ENCODE measurements at places on chromosomes 2 and 18.

DNA sequence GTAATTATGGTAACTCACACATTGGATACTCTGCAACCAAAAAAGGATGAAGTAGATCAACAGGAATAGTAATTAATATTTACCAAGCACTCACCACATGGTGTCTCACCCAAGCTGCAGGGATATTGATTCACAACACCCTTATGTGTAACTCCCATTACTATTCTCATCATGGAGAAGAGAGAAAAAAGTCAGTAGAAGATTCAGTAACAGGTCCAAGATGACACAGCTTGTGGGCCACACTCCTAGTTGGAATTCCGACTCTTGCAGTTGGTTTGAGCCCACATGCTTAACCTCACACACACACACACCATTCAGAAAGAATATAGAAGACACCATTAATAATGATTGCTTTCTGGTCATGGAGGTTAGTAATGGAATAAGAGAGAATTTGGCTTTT, 1.7 kb upstream of the MLPH start:
- DNase-seq, result no peak

- DNase-seq, result no peak
Measured at GRCh38 chr2:221780281-221780688, 208.2 kb upstream of the EPHA4 start.

DNA sequence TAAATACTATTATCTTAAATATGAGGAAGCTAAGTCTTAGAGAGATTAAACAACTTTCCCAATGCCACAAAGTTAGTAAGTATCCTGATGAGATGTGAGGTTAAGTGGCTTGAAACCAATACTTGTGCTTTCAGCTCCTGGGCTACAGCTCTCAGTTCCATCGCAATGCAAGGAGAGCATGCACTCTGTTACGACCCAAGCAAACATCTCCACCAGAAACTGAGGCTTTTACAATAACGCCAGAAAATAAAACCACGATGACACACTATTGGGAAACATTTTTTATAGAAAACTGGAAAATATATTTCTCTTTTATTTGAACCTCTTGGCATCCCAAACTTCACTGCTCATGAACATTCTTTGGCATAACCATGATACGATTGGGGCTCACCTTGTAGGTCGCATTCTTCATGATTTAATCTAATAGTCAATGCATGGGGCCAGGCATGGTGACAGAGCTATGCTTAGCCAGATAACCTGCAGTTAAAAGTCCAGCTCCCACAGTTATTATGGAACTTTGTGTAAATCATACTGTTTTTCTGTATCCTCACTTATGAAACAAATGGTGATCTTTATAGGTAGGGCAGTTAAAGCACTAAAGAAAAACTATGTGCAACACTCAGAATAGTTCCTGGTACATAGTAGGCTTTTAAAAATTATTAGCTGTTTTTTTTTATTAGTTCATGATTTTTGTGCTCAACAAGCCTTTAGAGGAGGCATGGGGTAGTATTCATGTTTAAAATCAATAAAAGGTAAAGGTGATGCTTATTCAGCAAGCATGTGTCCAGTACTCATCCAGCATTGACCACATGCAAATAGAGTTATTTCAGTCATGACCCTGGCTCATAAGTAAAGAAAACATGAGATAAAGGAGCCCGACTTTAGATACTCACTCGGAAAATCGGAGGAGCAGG, 238.3 kb upstream of the TRIB2 start:
- no peak for DNase-seq

DNA sequence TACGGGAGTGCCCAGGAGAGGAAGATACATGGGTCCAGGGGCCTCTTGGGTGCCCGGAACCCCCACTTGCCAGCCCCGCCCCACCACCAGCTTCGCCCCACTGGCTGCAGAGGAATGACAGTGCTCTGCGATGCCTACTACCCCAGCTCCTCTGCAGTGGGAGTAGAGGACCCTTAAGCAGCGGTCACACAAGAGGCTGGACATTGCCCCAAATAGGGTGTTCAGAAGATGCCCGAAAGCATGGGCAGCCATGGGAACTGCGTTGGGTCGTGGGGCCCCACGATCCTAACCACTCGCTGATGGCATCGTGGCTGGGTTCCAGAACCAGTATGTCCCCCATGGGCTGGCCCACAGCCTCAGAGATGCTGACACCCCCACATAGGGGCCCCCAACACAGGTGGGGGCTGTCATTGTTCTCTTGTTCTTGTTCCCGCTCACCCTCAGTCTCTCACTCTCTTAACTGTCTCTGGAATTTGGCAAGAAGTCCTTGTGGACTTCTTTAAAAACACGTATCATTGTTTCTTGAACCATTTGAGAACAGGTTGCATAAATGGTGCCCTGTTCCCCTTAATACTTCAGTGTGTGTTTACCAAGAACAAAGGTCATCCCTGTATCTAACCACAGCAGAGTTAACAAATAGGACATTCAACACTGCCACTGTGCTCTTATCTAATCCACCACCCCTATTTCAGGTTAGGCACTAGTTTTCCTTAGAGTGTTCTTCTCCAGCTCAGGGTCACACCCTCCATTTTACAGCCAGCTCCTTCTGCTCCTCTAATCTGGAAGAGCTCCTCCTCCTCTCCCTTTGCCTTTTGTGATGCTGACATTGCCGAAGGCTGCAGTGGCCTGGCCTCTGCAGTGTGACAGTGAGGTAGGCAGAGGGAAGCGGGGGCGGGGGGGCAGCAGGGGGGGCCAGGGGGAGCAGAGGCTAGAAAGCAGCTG, 76.3 kb downstream of the STPG4 start:
- DNase-seq, result no peak

Data from femur (tissue), 1 donor.